Activated CD4-positive, alpha-beta T cell treated with anti-CD3 and anti-CD28 coated beads for 36 hours (primary cell): ENCODE measurements at places on chromosomes 11 and 22. TPM values are rescaled to one million over a fixed set of nuclear protein-coding genes. Genes with fewer than 3 reads are reported as not detected.

The LUZP2 gene
- total RNA-seq = not detected

The FOLR1 gene
- not detected for total RNA-seq

The MYBPC3 gene
- not detected for total RNA-seq

The ARHGEF17 gene
- not detected for total RNA-seq

The ARHGAP20 gene
- 0.46 TPM for total RNA-seq

The TPBGL gene
- total RNA-seq = 0.21 TPM

The OR6A2 gene
- total RNA-seq = 0.14 TPM

The ETS1 gene
- 410 TPM for total RNA-seq

The SHISAL1 gene
- total RNA-seq = not detected

The AMBRA1 gene
- 26.4 TPM for total RNA-seq

The LRP5 gene
- 13.6 TPM for total RNA-seq

The LDHAL6A gene
- total RNA-seq = not detected

The KCNJ4 gene
- total RNA-seq = not detected
